Retina (tissue), 1 donor: ENCODE measurements at places on chromosomes 1 and 21.

- no peak for DNase-seq
These were observed 28.1 kb downstream of the ARHGEF10L start for GRCh38 chr1:17567582-17567981.

- DNase-seq = no peak
These were observed 554.6 kb downstream of the PLA2G4A start for GRCh38 chr1:187383366-187383765.

GRCh38 chr1:168977618-168978017, 128.9 kb upstream of the ATP1B1 start:
- no peak for DNase-seq

DNA sequence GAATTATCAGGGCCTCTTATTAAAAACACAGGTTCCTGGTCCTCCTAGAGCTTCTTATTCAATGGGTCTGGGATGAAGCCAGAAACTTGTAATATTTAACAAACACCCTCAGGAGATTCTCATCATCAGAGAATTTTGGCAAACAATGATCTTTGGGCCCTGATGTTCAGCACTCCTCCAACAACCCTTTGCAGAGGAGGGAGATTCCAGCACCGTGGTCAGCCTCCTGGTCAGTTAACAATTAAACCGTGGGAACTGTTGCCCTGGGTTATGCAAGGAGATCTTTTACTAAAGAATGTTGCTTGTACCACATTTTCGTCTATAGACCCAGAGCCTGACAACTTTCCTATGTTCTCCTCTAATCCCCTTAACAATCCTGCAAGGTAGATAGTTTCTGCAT, 294.4 kb downstream of the PLPP3 start:
- no peak for DNase-seq

GRCh38 chr1:72060466-72061245, 221.7 kb downstream of the NEGR1 start:
- DNase-seq = peak; percentile 63

DNA sequence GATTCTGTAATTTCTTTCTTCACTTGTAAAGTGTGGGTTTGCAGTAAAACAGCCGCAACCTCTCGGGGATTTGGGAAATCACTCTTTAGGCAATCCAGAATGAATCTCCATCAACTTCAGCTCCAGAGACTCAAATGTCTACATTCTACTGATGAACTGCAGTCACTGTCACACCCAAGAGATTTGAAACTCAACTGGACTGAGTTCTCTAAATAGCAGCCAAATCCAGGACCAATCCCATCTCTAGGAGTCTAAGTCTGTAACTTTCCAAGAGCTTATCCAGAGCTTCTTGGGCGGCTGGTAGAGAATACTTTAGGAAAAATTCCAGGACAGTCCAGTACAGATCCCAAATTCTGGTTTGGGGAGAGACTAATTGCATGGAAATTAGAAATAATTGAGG, 62.9 kb downstream of the ADAMTS1 start:
- DNase-seq = no peak

DNA sequence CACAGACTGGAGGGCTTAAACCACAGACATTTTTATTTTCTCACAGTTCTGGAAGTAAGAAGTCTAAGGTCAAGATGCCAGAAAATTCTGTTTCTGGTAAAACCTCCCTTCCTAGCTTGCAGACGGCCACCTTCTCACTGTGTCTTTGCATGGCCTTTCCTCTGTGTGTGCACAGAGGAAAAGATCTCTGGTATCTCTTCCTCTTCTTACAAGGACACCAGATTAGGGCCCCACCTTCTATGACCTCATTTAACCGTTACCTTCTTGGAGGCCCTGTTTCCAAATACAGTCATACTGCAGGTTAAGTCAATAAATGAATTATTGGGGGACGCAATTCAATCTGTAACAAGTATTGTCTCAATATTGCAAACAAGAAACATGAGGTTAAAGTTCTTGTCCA, 63.0 kb upstream of the PRDX6 start:
- no peak for DNase-seq

DNA sequence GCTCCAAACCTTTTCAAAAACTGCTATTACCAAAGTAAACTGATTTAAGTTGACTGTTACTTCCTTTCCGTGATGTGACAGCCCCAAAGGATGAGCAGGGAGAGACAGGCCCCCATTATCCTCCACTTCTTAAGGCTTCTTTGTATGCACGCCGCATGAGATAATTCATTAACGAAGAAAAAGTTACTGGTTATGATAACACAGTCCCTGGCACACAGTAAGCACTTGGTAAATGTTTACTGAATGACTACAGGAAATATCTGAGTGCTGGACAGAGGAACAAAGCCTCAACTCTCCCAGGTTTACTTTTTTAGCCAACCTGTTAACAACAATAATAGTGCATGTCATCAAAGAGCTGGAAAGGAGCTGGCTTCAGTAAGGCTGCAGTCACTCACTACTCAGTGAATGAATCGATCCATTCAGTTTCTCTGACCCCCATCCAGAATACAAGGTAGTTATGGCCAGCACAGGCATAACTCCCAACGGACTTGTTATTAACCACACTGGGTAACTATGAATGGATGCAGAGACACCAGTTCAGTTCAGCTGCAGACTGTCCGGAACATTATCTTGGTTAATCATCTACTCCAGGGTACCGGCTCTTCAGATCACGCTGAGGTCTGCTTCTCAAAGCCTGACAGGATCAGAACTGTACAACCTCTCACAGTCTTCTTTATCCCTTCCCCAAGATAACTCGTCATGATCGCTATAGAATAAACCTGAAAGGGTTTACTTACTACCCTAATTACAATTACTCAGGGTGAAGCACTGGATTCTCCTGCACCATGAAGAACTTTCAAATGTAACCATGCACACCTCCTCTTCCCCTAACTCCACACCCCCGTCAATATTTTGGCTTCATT, 58.3 kb downstream of the TGFBR3 start:
- DNase-seq = no peak

GRCh38 chr1:86335916-86336315, 60.2 kb downstream of the ODF2L start:
- DNase-seq = no peak

GRCh38 chr1:228139931-228140723, at the start of gene GUK1:
Gene GUK1 (plus strand): TSS chr1:228140279. CDS start chr1:228140303, 24 bp downstream.
- DNase-seq = peak; percentile 99

DNA sequence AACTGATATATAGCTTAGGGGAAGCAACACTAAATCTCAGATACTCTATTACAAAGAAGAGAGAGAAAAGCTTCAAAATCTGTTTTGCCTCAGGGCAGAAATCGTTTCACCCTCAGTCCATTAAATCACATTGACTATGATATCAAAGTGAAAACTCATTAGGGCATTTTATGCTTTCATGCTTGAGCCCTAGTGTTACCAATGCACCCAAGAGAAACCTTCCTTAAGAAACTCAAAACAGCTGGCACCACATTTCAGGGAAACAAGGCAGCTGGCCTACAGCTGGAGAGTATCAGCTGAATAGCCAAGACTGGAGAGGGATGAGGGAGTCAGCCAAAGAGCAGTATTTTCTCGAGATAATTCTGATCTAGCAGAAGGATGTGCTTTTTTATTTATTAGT, 14.9 kb downstream of the COLGALT2 start:
- no peak for DNase-seq

DNA sequence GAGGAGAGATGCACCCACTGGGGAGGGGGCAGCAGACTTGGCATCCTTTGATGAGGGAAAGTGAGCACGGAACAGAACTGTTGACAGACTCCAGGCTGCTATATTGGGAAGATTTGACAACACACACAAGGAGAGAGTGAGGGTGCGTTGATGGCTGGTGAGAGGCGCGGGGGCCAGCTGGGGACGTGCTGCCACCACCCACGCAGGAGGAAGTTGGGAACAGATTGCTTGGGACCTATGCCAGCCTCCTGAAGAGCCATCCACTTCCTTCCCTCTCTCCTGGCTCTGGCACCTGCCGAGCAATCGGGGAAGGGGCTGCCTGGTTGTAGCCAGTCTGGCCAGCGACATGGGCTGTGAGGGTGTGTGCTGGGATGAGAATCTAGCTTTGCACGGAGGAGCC, 223.7 kb upstream of the CSF3R start:
- no peak for DNase-seq

DNA sequence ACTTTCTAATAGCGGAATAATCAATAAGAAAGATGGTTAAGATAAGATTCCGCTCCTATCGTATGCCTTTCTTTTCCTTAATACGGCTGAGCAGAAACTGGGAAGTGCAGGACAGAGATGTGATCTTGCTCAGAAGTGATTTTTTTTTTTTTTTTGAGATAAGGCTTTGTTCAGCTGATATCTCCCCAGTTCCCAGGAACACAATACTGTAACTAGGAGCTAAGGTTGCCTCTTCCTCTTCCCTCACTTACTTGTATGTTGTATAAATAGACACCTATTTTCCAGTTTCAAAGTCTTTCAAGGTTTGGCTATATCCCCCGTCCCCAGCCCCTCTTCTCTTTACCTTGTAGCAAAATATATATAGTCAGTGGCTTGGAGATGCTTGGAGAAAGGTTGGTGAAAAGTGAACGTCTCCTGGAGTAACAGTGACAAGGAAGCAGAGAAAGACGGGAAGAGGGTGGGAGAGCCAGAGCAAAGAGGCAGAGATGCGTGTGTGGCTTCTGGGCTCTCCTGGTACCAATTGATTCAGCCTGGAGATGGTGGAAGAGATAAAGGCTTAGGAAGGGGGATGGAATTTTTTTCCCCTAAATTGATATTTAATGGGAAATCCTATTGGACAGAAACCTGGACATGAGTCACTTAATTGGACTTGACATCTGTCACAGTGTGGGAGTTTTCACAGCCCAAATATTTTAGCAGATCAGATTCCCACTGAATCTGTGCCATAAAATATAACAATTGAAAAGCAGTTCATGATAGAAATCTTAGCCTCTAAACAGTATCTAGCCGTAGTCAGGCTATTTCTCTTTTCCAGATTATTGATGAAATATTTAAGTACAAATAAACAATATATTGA, at the start of gene NHLH2:
TSS of gene NHLH2 (minus strand) at position 522 of the 856 bp plus-strand sequence. CDS start 2,754 bp downstream, outside the sequence.
- DNase-seq = peak; percentile 81

DNA sequence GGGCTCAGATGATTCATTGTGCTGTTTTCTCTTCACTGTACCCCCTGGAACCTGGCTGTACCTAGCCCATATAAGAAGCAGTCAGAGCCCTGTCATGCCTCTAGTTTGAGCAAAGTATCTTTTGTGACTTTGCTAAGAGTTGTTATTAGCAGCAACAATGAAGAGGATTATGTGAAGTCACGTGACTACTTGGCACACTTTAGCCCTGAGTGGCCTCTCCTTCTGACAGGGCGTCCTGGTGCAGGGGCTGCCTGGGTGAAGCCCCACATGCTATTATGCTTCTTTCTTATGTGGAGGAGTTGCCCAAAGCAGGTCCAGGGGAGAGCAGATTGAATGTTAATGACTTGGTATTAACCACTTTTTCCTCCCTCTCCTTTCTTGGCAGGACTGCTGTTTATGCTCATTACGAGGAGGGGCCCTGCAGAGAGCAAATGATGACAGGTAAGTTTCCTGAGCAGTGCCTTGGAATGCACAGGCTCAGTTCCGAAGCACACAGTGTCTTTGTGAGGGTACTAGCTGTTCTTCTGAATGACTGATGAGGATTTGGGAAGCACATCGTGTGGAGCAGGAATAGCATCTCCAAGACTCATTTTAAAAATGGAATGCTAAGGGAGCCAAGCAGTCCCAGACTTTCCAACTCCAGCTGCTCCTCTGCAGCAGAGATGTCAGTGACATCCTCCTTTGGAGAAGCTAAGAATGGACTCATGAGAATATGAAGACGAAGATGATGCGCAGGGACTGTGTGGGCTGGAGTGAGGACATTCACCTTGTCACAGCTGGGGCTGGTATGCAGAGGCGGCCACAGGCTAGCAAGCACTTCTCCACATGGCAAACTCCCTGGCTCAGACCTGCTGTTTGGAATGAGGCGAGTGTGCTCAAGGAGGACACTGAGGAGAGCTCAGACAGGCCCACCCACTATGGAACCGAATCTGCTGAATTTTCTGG, 15.2 kb upstream of the ST3GAL3 start:
- DNase-seq = no peak

- DNase-seq = no peak
These were observed 6.9 kb upstream of the PTGFR start for GRCh38 chr1:78483903-78484302.

GRCh38 chr1:110164725-110165350, 14.5 kb downstream of the SLC6A17 start:
- DNase-seq = no peak

- no peak for DNase-seq
These were observed 108.6 kb upstream of the USP24 start for GRCh38 chr1:55323760-55324159.

GRCh38 chr1:241447031-241447644, 72.4 kb downstream of the FH start:
- DNase-seq = no peak

- no peak for DNase-seq
These were observed 198.6 kb upstream of the CAMK1G start for GRCh38 chr1:209384710-209385550.

- no peak for DNase-seq
These were observed 121.2 kb upstream of the GALNT2 start for GRCh38 chr1:229945795-229946194.

GRCh38 chr1:22788254-22788661, 77.6 kb downstream of the EPHB2 start:
- no peak for DNase-seq

GRCh38 chr1:23867542-23867894, 572 bp downstream of the FUCA1 start:
- no peak for DNase-seq
